ENCODE measurements at places on chromosomes 1 and 21.

- no peak for DNase-seq
Observed at GRCh38 chr21:29360799-29361765, 62.4 kb downstream of the BACH1 start.

DNA sequence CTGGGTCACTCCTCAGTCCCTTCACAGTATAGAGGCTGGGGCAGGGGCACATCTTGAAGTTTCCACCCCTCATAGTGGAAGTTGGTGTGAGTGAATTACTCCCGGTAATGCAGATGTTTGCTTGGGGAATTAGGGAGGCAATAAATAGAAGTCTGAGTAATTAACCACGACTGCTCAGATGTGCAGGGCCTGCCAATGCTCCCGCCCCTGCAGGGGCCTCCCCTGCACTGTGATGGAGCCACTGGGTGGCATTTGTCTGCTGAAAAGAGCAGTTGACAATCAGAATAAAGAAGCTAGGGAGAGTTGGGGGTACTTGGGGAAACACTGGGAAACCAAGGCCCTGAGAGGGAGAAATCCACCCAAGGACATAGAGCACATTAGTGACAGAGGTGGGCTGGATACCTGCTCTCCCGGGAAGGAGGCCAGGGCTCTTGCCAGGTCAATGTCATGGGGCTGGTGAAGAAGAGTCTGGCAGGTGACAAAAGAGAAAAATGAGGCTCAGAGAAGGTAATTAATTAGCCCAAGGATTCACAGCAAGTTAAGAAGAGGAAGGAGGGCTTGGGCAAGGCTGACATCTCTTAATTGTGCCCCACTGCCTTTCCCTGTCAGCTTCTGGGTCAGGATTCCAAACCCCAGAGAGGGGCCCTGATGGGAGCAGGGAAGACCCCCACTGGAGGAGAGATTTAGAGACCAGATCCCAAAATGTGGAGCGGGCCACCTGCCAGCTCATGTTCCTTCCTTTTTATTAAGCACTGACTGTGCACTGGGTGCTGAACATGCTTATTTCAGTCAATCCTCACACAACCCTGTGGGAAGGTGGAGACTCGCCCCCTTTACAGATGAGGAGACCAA lies 436.2 kb downstream of the MATN1 start:
- DNase-seq, result no peak

DNA sequence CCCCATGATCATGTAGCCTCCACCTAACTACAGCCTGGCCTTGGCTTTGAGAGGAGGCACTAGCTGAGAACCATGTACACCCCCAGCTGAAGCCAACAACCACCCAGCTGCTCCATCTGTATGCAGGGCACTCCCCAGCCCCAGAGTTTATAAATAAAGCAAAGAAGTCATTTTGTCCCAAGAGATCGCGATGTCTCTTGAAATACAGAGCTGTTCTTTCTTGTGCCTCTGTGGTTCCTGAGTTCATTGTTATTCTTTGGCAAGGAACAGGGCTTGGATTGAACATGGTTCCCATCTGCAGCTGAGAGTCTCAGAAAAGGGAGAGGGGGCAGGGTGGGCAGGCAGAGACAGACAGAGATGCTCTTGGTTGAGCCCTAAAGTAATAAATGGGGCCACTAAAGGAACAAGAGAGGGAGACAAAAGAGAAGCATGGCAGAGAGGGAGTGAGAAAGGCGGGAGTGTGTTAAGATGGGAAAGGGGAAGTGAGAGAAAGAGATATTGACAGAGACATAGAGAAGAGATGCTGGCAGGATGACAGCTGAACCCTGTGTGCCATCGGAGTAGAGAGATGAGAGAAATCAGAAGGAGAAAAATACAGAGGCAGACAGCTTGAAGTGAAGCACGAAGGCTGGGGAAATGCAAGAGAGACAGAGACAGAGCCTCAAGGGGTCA lies 63.3 kb downstream of the TNR start:
- DNase-seq, result no peak

- no peak for DNase-seq
Observed at GRCh38 chr21:43864313-43864961, 586 bp upstream of the AGPAT3 start.

DNA sequence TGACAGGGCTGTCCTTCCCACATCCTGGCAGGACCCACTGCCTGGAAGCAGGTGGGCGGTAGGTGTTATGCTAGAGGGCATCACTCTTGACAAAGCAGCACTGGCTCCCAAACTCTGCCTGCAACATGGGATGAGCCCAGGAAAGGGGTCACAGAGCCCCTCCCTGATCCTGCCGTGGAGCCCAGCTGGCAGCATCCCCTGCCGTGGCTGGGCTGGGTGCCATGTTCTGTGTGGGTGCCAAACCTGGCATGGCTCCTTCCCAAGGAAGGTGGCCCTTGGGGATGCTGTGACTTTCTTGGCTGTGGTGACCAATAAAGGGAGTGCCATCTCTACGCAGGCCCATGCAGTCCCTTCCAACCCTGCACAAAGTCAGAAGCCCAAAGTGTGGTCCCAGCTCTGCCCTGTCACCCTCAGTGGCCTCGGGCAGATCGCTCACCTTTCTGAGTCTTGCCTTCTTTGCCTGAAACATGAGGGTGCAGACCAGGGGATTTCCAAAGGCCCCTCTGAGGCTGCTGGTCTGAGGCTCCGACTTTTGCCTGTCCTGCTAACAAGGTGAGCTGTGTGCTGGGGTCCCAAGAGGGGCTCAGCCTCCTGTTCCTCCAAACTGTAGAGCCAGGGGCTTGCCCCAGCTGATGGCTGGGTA lies 6.0 kb downstream of the CDK18 start:
- no peak for DNase-seq

DNA sequence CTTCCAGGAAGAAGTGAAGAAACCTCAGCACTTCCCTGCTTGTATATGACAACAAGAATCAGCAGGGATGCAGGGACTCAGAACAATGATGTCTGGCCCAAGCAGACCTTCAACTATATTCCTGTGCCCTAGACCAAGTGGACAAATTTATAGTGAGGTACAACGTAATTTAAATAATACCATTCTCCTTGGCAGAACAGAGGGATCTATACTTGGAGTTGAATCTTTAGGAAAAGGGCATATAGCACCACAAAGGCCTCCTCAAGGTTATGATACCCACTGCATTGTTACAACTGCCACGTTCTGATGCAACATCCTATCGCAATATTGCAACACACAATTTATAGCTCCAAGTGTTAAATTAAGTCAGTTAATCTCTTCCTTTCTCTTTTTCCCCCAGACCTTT lies 29.1 kb upstream of the GFI1 start:
- DNase-seq, result no peak

Data from stimulated activated CD8-positive, alpha-beta memory T cell treated with anti-CD3 and anti-CD28 coated beads, Interleukin-7, amount 100 ng/mL, for 24 hours (primary cell).